Natural killer cell (primary cell): ENCODE measurements at places on chromosomes 16 and 17.

- DNase-seq, result no peak
These were observed 31.1 kb downstream of the TPSG1 start for GRCh38 chr16:1193825-1194581.

DNA sequence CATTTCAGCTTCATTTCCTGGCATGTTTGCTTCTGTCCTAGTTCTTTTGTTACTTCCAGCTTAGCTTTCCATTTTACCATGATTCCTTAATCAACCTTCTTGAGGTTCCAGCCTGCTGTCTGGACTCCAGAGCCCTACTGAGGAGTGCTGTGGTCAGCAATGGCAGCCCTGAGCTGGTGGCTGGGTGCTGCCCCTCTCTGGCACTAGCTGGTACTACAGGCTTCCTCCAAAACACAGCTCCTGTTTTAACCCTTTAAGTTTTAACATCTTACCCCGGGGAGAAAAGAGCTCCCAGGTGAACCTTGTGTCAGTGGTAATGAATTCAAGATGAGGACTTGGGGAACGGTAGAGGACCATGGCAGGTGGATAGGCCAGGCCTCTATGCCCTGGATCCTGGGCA, 395.5 kb downstream of the TMEM114 start:
- no peak for DNase-seq

DNA sequence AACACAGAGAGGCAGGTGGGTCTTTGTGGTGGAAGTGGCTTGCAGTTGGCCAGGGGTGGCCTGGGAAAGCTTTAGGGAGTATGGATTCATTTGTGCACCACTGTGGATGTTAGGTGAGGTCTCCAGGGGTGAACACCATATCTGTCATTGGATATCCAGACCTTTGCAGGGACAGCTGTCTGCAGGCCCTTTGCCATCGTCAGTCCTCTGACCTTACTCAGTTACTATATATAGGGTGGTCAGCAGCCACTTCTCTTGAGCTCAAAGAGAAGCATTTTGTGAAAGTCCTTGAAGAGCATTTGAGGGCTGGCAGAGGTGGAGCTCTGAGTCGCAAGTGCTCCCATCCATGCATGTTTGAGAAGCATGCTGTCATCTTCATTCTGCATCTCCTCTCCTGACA, 40.4 kb downstream of the TMEM11 start:
- no peak for DNase-seq

- no peak for DNase-seq
These were observed 606.3 kb downstream of the KCNJ2 start for GRCh38 chr17:70775679-70776078.

- DNase-seq, result peak; percentile 72
These were observed 26.4 kb downstream of the TMEM235 start for GRCh38 chr17:78257810-78258322.

GRCh38 chr17:50052822-50053653, 2.9 kb upstream of the ITGA3 start:
- DNase-seq, result no peak

DNA sequence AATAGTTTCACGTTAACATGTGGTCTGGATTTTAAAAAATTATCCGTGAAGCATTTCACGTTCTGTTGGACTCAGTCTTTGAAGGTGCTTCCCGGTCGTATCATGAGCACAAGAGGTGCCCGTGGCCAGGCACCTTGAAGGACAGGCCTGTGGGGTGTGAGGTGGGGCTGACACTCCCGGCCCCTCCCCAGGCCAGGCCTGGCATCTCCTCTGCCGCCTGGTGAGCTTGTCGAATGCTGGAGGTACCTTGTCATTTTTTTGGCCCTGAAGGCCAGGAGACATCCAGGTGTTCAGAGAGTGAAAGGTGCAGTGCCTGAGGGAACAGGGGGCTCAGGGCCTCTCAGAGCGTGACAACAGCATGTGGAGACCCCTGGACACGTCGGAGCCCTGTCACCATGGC, 11.7 kb downstream of the ZNF469 start:
- no peak for DNase-seq

DNA sequence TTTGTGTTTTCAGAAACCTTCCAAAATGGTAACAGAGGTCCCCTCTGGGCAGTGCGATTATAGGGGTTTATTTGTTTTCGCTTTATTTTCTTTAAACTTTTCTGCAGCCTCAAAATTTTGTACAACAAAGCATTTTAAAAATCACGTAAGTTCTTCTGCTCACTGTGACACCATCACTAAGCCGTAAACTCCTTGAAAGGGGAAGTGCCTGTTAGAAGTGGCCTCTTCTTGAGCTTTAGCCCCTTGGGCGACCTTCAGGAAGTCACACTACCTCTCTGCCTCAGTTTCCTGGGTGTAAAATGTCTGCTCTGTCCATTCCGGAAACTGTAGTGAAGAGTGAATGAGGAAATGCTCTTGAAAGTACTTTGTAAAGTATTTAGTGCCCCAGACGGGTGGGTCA, 26.6 kb downstream of the ARHGAP27 start:
- DNase-seq, result no peak

DNA sequence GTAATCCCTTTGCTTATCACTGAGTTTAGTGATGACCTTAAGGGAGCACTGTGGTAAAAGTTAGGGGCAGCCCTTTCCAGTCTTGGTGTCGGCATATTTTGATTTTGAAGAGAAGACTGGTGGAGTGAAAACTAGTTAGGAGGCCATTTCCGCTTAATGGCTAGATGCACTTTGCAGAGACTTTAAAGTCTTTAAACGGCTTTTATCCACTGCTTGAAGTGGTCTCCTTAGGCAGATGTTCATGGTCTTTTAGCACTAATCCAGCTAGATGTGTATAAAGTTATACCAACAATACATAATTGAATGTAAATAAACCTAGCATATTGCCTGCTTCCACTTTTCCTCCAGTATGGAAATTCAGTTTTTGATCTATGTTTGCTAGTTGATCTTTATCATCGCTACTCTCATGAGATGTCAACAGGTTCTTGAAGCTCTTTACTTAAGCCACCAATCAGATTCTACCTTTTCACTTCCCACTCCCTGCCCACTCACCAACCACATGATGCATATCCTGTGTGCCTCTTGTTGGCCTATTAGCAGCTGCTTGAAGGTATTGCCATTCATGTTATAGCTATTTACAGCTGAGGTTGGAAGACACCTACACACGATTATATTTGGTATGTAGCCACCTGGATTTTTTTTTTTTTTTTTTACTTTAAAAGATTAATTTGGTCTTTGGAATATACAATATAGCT, 132.0 kb downstream of the NLK start:
- peak; percentile 48 for DNase-seq

DNA sequence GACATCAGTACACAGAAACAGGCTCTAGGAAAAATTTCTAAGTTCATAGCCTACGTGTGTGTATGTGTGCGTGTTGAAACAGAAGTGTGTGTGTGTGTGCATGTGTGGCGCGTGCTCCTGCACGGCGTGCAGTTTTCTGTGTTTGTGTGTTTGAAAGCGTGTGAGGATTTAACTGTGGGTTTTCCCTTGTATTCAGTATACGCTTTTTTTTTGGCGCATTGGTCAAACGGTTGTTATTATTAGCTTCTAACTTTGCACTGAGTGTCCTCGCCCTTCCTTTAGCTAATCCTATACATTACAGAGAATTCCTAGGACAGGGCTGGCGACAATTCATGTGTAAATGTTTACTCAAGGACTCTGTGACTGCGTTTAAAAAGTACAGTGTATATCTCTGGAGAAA, 23.0 kb downstream of the TMC6 start:
- DNase-seq, result no peak

DNA sequence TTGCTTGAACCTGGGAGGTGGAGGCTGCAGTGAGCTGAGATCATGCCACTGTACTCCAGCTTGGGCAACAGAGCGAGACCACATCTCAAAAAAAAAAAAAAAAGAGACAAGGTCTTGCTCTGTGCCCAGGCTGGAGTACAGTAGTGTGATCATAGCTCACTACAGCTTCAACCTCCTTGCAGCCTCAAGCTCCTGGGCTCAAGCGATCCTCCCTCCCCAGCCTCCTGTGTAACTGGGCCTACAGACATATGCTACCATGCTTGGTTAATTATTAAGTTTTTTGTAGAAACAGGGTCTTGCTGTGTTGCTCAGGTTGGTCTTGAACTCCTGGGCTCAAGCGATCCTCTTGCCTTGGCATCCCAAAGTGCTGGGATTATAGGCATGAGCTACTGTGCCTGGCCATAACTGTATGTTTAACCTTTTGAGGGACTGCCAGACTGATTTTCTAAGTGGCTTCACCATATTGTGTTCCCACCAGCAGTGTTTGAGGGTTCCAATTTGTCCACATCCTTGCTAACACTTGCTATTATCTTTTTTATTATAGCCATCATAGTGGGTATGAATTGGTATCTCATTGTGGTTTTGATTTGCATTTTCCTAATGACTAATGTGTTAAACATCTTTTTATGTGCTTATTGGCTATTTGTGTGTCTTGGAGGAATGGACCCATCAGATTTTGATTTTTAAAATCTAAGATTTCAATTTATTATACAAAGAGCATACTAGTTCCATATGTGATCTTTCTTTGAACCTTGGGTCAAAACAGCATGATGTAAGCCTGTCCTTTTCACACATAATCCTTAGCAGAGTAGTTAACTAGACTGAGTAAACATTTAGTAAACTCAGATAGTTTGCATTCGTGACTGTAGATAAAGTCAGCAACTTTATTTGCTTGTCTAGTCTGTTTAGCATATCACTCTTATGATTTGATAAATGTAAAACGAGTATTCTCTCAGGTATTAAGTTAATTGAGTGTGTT, 38.1 kb upstream of the KPNB1 start:
- DNase-seq, result no peak

- DNase-seq, result no peak
These were observed 453.3 kb downstream of the WWOX start for GRCh38 chr16:78552716-78553115.
